Karpas-422 (cell line): ENCODE measurements at places on chromosomes 5 and 9. TPM values are rescaled to one million over a fixed set of nuclear protein-coding genes. Genes with fewer than 3 reads are reported as not detected.
A peak's percentile ranks its signal among the peaks of the same experiment; 100 is the strongest.

- no peak overlapping the region for H3K4me3 ChIP-seq
- peak; percentile 77 for DNase-seq
- no peaks in the 10 kb centered on the region for H3K36me3 ChIP-seq
- H3K27ac ChIP-seq, result no peak overlapping the region
- H3K27me3 ChIP-seq, result no peaks in the 10 kb centered on the region
- H3K4me1 ChIP-seq, result no peaks in the 10 kb centered on the region
These were observed 5.3 kb downstream of the KLF4 start for GRCh38 chr9:107484117-107484723.

Gene RAB3C
- not detected in 2 replicates for total RNA-seq

- H3K4me3 ChIP-seq, result no peak overlapping the region
- no peak for DNase-seq
- no peaks in the 10 kb centered on the region for H3K27me3 ChIP-seq
- H3K27ac ChIP-seq, result no peak overlapping the region
- H3K36me3 ChIP-seq, result no peaks in the 10 kb centered on the region
These were observed 485.0 kb upstream of the EDIL3 start for GRCh38 chr5:84869675-84870074.

Gene ENHO
- total RNA-seq, result 14.1 and 16.0 TPM in 2 replicates

- H3K27ac ChIP-seq, result no peak overlapping the region
- H3K4me1 ChIP-seq, result no peaks in the 10 kb centered on the region
These were observed 7.8 kb downstream of the ENG start for GRCh38 chr9:127846443-127847177.

- H3K27me3 ChIP-seq, result no peaks in the 10 kb centered on the region
- peak; percentile 50 for DNase-seq
- H3K4me1 ChIP-seq, result peaks cover 51% of the 10 kb centered on the region
These were observed 24.6 kb downstream of the SPARC start for GRCh38 chr5:151661968-151662732.

DNA sequence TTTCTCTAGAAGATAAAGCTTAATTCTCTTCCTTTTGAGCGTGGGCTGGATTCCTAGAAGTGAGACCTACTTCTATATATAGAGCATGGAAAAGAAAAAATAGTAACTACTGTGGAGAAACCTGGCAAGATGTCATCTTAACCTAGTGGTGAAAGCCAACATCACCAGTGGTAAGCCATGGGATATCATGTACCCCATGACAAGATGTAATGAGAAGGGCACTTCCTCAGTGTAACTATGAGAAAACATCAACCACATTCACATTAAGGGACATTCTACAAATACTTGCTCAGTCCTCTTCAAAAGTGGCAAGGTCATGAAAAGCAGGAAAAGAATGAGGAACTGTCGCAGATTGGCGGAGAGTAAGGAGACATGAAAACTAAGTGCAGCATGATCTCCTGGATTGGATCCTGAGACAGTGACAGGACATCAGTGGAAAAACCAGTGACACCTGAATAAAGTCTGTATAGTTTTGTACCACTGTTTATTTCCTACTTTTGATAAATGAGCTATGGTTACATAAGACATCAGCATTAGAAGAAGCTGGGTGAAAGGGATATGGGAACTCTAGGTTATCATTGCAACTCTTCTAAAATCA lies 65.4 kb downstream of the PRRC1 start:
- no peak overlapping the region for H3K4me3 ChIP-seq
- H3K36me3 ChIP-seq, result no peaks in the 10 kb centered on the region
- no peak overlapping the region for H3K27ac ChIP-seq
- H3K4me1 ChIP-seq, result peaks cover 10% of the 10 kb centered on the region

- no peaks in the 10 kb centered on the region for H3K27me3 ChIP-seq
- peak; percentile 16 for DNase-seq
- H3K4me3 ChIP-seq, result no peak overlapping the region
- H3K36me3 ChIP-seq, result no peaks in the 10 kb centered on the region
- H3K27ac ChIP-seq, result no peak overlapping the region
These were observed 47.0 kb upstream of the ZNF169 start for GRCh38 chr9:94212091-94212490.
